OCI-M1 (cell line): ENCODE measurements at places on chromosomes 12 and 14.

GRCh38 chr12:76520348-76520747 is 39.2 kb downstream of the OSBPL8 start:
- no peak for DNase-seq

- DNase-seq = peak; percentile 54
Observed at GRCh38 chr12:115998119-115998633, 279.3 kb downstream of the MED13L start.

DNA sequence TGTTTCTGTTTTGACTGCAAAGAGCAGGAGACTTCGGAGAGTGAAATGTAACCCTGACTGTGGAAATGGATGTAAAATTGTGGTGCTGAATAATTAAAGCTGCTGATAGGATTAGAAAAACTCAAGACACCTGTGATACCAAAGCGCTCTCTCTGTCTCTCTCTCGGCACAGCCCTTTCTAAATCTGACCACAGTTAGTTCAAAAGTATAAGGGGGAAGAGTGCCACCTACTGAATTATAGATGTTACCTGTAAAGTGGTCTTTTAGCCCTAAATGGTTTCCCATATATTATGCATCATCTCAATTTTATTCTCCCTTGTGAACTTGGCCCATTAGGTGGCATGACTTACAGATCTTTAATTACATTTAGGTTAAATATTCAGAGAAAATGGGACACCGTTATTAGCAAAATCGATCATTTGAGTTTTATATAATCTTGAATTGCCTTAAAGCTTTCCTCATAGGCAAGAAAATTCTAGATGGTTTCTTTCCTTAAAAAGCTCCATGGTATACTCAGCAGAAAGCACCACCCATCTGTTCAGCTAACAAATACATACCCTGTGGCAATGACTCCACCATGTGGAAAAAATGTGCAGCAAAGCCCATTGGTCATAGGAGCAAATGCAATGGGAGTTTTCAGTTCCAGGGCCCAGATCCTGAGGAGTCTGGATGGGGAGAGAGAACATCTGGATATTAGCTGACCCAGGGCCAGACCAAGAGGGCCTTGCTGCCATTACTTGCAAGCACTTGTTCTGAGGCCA is 18.1 kb downstream of the RFC5 start:
- peak; percentile 6 for DNase-seq

GRCh38 chr12:107179871-107180270 is 86.5 kb upstream of the CRY1 start:
- no peak for DNase-seq

GRCh38 chr14:103161054-103161397 is 37.8 kb downstream of the TNFAIP2 start:
- DNase-seq = no peak

DNA sequence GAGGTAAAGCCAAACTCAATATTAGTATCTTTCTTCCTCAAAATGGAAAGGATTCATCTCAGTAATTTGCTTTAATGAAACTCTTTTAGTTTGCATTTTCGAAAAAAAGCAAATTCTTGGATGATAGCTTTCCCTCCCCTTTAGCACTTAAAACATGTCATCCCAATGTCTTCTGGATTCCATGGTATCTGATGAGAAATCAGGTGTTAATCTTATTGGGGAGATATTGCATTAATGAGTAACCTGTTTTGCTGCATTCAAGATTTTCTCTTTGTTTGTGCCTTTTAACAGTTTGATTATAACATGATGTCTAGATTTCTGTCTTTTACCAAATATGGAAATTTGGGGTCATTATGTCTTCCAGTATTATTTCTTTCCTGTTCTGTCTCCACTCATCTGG is 405.1 kb upstream of the FOXG1 start:
- DNase-seq = peak; percentile 13

GRCh38 chr12:15405606-15406005 is 83.3 kb downstream of the PTPRO start:
- DNase-seq = no peak

DNA sequence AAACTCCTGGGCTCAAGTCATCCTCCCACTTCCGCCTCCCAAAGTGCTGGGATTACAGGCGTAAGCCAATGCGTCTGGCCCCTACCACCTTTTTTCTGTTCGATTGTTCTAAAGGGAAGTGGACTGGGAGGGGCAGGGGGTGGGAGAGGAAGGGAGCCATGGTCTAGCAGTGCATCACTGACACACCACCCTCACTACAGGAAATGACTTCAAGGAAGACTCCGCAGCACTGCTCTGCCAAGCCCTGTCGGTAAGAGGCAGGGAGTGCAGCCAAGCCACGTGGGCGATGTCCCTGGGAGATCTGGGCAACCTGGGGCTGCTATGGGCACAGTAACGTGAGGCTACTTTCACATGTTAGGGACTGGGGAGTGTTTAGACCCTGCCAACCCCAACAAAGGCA is 18.0 kb downstream of the LRRC74A start:
- DNase-seq = peak; percentile 6

DNA sequence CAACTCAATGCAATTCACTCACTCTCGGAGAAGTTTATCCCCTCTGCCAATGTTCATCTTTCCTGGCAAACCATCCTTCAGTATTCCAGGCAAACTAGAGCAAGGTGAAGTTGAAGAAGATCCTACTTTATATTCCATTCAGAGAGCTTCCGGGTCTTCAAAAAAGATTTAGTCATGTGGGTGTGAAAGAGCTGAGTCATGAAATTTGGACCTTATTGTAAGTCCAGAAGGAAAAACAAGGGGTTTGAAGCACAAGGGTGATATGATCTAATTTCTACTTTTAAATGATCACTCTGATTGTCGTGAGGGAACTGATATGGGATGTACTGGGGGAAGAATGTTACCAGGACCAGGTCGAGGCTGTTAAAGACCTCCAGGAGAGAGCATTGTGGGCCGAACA is 2.8 kb upstream of the PRH2 start:
- no peak for DNase-seq

DNA sequence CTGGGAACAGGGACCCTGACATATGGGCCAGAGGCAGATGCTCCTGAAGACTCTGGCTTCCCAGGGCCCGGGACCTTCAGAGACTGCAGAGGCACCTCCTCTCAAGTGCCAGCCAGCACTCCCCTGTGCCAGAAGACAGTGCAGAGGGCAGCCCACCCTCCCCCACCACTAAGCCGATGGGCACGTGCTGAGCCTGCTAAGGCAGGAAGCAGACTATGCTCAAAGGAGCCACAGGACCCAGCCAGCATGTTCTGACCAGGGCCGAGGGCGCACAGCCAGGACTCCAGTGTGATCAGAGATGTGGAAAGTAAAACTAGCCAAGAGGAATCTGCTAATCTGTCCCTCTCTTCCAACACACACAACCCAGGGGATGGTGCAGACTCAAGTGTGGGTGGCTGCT is 29.8 kb downstream of the DIO3 start:
- no peak for DNase-seq

DNA sequence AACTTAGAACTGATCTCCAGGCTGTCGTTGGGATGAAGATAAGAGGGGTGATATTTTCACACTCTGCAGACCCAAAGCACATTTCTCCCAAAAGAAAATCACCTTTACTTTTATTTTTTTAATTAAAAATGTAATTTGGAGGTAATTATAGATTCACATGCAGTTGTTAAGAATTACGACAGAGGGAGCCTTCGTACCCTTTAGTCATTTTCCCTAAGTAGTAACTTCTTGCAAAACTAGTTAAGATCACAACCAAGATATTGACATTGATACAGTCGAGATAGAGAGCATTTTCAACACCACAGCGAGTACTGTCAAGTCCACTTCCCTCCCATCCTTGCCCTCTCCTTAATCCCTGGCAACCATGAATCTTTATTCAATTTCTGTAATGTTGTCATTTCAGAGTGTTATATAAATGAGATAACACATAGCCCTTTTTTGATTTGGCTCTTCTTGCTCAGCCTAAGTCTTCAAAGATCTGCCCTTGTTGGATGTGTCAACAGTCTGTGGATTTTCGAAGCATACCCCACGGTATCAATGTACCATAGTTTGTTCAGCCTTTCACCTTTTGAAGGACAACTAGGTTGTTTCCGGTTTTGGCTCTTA is 39.6 kb downstream of the DNAH10 start:
- peak; percentile 54 for DNase-seq

DNA sequence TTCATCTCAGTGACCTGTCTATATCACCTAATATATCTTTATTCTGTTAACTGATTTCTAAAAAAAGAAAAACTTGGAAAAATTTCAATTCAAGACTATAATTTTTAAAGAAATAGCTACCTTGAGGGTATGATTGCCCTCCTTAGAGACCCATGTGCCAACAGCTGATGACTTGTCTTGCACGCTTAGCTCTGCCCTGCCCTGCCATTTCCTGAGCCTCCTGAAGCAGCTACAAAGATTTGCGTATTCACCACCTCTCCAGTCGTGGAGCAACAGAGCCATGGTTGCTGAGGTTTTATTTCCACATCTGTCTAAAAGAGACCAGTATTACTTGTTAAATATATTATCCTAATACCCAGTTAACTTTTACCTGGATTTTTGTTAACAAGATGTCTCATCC is 91.7 kb upstream of the ATF1 start:
- DNase-seq = no peak

GRCh38 chr14:82710267-82710841 is 1176.7 kb upstream of the SEL1L start:
- DNase-seq = peak; percentile 72

DNA sequence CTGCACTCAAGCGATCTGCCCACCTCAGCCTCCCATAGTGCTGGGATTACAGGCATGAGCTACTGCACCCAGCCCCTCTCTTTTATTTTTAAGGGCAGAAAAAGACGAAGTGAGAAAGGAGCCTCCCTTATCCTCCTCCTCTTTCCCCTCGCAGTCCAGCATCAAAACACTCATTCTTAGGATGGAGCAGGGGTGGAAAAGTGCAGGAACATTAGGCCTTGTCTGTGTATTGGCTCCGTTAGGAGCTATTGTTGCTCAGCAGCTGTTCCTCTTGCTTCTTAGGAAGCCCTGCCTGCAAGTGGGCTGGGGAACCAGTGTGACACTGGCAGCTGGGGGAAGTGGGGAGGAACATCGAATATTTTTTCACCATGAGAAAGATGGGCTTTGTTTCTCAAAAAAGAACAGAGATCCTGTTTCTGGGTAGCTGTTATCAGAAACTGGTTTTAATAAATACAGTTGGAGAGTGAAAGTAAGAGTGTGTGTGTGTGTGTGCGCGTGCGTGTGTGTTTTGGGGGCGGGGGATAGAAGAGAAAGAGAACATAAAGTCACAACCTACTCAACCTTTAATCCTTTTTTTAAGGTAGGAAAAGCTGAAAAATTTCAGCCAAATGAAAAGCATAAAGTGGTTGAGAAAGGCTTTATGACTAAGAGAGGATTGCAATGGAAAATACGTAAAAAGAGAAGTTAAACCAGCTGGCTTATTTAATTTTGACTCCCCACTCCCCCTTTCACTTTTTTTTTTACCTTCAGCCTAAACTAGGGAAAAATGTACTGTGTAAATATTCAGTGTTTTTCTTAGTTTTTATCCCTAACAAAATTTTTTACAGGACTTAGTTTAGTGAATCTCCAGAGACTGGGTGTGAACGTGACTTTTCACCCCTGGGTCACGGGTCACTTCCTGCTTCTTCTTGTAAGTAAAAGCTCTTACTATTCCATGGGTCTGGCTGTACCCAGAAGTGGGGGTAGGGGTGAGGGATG is 197.2 kb upstream of the PLEKHG7 start:
- DNase-seq = no peak

GRCh38 chr14:23434488-23435222 is 805 bp downstream of the MYH7 start:
- DNase-seq = no peak

GRCh38 chr14:71140157-71140556 is 232.9 kb downstream of the PCNX1 start:
- DNase-seq = no peak

- DNase-seq = no peak
Observed at GRCh38 chr14:101726295-101726953, 35.1 kb upstream of the PPP2R5C start.

- no peak for DNase-seq
Observed at GRCh38 chr12:4011597-4011996, 138.4 kb upstream of the PARP11 start.

GRCh38 chr14:37399517-37399916 is 195.5 kb downstream of the FOXA1 start:
- DNase-seq = no peak

DNA sequence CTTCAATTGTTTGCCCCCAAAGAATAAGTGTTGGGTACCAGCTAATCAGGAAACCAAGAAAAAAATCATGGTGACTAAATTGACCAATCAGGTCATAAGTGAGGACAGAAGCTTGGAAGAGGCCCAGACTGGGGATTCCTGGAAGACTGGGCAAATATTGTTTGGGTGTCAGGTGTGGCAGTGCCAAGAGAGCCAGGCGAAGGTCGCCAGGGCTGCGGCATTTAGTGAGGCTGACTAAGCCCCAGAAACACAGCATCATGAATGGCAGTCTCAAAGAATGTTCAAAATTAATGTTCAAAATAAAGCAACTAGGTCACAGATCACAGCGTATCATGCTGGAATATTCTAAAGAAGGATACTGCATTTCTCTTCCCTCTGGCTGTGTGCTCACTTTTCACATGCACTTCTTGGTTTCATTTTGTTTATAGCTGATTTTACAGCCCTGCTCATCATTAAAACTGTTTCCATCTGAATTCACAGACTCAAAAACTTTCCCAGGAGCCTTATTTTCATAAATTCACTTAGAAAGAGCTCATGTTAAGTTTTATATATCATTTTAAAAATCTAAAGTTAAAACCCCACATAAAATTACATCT is 85.3 kb upstream of the OVCH1 start:
- DNase-seq = no peak

- no peak for DNase-seq
Observed at GRCh38 chr14:104110491-104111209, 25.1 kb downstream of the ASPG start.

- no peak for DNase-seq
Observed at GRCh38 chr12:116459011-116459875, 99.9 kb upstream of the MAP1LC3B2 start.

GRCh38 chr12:9096563-9097176 is 19.0 kb downstream of the A2M start:
- no peak for DNase-seq

DNA sequence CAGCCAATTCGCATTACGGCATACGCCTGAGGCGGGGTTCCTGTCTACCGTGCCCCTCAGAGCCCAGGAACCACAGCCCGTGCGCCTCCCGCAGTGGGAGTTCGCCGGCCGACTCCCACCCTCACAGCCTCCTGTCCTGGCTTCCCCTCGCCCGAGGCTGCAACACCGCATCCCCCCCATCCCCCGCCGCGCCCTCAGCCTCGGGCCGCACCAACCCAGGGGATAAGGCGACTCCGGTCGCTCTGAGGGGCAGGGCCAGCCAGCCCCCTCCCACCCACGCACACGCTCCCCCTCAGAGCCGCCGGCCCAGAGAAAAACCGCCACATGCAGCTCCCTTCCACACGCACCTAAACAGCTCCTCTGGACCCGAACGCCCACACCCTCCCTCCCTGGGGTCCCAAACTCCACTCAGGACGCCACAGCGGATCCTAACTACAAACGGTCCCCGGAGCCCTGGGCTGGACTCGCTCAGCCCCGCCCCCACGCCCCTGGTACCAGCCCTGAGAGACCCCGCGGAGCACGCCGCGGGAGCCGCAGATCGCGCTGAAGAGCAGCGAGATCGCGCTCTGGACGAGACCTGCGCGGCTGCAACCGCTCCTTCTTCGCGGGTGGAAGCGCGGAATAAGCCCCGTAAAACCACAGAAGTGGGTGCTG is at the start of gene C14orf39:
Gene C14orf39 (minus strand): TSS at position 466 of the 654 bp plus-strand sequence. CDS start 985 bp downstream, outside the sequence.
- peak; percentile 89 for DNase-seq
